Uterus (tissue), 4 donors: ENCODE measurements at places on chromosomes 1 and 21.

GRCh38 chr1:163202833-163203451, at the start of gene RGS5:
Gene RGS5, minus strand, starts transcription at chr1:163202916. Its CDS starts 81 bp downstream, at chr1:163202835.
- no peak for DNase-seq

GRCh38 chr1:30321246-30321910, 402.0 kb downstream of the MATN1 start:
- no peak for DNase-seq

GRCh38 chr1:28329395-28330153, 734 bp downstream of the MED18 start:
- peak; percentile 19 for DNase-seq

DNA sequence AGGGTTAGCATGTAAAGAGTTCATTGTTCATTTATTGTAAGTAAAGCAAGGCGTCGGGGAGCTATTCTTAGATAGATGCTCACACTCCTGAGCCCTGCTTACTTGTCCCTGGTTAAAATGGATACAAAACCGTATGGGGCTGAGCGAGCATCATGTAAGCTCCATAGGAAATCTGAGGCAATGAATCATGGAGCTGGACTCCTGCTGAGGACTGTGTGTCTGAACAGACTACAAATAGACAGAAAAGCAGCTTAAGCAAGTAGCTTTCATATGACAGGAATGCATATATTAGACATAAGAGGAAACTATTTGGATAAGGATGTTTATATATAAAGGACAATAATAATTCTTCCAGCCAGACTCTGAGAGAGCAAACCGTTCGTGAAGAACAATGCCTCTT, 604.9 kb upstream of the PTBP2 start:
- DNase-seq = no peak

- peak; percentile 21 for DNase-seq
These were observed 6.7 kb upstream of the PTPN14 start for GRCh38 chr1:214557952-214558735.

- no peak for DNase-seq
These were observed 20.5 kb downstream of the IQGAP3 start for GRCh38 chr1:156551869-156552268.

DNA sequence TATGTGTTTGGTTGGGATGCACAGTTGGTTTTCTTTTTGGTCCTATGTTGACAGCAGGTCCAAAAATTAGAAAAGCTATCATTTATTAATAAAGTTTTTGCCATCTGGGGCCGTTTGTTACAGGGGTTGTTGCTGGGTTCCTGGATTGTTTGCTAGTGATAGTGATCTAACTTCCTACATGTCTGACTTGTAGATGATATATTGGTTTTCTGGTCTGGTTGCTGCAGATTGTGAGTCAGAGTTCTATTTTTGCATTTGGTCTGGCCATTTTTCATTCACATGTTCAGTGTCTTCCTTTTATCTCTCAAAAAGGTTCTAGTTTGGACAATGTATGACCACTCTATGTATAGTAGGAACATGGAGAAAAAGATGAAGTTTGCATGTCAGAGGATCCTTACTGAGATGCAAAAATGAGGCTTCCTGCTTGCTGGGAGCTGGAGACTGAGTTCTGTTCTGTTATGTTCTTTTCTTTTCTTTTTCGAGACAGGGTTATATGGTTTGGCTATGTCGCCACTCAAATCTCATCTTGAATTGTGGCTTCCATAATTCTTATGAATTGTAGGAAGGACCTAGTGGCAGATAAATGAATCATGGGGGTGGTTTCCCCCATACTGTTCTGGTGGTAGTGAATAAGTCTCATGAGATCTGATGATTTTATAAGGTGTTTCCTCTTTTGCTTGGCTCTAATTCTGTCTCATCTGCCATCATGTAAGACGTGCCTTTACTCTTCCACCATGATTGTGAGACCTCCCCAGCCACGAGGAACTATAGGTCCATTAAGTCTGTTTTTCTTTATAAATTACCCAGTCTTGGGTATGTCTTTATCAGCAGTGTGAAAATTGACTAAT, 4.2 kb upstream of the NVL start:
- DNase-seq = no peak

DNA sequence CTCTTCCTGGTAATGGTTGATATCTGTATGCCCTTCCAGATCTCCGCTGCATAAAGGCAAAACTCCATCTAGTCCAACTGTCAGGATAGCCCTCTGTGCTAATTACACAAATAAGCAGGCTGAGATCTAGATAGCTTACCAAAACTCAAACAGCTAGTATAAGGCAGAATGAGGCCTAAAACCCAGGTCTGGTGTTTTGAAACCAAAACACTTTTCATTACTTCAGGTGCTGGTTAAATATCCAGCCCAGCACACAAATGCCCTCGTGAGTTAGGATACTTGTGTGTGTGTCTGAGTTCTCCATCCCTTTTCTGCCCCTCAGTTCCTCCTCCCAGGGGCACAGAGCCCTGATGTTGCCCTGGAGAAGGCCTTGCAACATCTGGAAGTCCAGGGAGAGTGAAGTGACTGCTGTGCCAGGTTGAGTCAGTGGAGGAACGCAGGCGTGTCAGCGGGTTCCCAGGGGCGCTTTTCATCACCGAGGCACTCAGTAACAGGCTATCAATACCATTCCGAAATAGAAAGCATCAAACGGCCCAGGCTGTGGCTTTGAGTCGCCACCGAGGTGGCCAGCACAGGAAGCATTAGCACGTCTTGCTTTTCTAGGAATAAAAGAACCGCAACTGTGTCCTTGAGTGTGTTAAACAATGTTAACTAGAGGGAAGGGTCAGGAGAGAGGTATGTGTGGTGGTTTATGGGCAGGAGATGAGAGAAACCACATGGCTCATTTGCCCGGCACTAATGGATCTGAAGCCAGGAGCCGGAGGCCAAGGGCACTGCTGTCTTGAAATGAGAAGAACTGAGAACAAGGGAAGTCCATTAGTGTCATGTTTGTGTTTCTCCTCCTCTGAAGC, 90.7 kb upstream of the WLS start:
- peak; percentile 27 for DNase-seq

GRCh38 chr1:11856698-11857097, 2.0 kb downstream of the NPPB start:
- DNase-seq = no peak

DNA sequence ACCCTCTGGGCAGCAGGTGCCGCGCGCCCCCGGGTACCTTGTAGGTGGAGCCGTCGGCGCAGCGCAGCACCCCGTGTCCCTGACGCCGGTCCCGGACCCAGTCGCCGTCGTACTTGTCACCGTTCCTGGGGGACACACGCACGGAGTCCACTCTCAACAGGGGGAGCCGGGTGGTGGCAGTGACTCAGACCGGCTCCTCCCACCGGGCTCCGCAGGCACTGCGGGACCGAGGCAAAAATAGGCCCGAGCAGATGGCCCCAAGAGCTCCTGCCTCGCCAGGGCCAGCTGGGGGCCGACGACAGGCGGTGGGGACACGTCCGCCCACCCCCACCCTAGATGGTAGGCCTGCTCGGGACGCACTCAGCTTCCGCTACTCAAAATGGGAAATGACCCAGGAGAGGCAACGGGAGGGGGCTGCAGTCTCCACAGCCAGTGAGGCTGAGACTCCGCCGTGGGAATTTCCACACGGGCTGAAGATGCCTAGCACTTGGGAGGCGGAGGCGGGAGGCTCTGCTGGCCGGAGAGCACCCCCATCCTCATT, 6.3 kb downstream of the MORN1 start:
- no peak for DNase-seq

- no peak for DNase-seq
These were observed 178.6 kb upstream of the NRIP1 start for GRCh38 chr21:15243406-15243805.

DNA sequence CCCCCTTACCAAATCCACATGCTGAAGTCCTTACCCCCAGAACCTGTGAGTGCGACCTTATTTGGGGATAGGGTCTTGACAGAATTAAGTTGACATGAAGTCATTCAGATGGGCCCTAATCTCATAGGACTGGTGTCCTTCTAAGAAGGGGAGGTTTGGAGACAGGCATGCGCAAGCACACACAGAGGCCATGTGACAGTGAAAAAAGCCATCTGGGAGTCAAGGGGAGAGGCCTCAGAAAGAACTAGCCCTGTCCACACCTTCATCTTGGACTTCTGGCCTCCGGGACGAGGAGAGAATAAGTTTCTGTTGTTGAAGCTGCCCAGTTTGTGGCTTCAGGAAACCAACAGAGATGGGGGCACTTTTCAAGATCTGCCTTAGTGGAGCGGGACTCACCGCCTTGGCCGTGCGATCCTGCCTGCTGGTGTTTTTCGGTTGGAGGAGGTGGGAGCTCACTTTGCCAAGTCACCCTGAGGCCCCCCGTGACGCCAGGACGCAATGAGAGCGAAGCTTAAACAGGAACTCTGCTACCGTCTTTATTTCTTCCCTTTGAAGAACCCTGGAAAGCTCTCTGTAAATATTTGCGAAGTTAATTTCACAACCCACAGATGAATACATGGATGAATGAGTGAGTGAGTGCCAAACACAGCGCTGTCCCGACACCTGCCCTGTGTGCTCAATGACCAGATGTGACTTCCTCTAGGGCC, 42.5 kb upstream of the C1orf174 start:
- no peak for DNase-seq

DNA sequence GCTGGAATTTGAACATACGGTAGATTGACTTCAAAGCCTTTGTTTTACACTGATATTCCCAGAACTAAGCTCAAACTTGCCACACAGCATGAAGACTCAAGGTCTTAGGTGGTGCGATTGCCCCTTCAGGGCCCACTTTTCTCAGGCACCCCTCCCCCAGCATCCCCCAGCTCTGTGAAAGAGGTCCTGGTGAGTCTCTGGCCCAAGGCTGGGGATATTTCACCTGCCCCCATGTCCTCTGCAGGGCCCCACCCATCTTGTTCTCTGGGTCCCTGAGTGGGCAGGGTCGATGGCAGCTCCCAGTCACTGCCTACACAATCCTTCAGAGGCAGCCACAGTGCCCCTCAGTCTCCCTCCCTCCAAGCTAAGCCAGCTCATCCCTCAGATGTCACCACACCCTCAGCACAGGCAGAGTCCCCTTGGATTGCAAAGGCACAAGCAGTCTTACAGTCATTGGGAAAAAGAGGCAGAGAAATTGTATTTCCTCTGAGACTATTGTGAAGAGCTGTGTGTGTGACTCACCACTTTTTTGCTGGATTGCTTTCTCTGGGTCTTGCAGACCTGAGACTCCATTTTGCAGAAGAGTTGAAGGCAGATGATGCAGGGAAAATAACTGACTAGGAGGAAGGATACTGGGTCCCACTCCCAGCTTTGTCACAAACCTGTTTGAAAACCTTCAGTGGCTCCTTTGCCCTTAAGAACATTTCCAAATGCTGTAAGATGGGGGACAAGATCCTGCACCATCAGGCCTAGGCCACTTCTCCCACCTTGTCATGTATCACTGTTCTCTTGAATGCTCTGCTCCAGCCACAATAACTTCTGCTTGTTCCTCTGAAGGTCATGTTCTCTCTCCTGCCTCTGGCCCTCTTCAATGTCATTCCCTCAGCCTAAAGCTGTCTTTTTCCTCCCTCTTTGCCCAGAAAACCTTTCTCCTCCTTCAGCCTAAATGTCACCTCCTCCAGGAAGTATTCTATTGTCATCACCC, 119.1 kb upstream of the GRIK3 start:
- no peak for DNase-seq

DNA sequence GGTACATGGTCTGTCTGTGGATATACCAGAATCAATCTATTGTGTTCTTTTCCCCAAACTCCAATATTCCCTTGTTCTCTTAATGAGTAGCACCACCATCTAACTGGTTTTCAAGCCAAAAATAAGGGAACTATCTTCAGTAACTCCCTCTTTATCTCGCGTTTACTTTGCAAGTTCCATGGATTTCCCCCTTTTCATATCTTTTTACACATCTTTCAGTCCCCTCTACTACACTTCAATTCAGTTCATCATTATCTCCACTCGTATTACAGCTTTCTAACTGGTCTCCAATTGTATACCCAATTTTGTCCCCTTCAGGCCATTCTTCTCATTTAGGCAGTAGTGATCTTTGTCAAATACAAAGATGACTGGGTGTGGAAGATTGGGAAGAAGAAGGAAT, 4.1 kb upstream of the TMCO1 start:
- DNase-seq = no peak
